ENCODE measurements at places on chromosomes 7 and 10.
A peak's percentile ranks its signal among the peaks of the same experiment; 100 is the strongest.

DNA sequence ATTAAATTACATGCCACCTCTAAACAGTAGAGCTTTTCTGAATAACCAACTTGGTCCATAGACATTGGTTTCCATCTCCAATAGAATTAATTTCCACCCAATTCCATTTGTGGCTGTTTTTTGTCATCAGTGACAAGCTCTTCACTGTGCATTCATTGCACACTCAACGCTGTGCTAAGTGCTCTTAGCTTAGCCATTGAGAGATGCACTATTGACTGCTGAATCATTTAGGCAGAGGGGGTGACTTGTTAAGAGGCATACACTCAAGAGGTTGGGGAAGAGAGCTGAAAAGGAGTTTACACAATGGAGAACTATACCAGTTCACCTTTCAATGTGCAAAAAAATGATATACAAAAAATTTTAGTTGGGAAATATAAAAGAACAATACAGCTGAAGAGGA, 31.9 kb upstream of the CBLL1 start:
- no peak for DNase-seq

DNA sequence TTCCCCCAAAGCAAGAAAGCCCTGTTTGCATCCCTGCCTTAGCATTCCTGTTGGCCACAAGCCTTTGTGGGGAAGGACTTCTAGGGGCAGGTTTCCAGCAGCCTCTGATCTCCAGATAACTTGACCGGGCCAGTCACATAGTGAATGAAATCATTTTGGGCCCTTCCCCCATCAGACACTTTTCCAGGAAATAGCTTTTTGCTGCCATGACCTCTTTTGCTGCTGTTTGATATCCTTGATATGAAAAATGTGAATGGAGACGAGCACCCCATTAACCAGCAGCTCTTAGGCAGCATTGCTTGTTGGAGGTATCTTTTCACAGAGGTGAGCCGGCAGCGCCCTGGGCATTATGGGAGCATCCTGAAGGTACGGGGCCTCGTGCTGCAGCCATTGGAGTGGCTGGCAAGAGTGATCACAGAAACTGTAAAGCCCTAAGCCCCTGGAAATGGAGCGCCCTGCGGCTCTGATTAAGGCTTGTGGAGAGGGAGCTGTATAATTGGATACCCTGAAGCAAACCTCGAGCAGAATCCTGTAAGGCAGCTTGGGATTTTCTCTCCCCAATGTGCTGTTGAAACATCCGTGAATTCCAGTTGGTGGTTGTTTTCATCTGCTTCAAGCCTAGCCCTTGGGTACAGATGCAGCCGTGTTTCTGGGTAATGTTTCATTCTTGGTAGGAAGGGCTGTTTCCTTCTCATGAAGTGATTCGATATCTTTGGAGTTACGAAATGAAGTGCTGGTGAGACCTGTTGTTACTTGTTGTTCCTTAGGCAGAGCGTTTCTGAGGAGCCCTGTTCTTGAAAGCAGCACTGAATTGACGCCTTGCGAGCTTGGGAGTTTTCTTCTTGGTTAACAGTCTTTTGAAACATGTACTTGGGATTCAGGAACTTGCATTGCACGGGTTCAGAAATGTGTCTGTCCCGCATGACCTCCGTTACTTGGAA, 179.0 kb downstream of the PTEN start:
- no peak for DNase-seq

DNA sequence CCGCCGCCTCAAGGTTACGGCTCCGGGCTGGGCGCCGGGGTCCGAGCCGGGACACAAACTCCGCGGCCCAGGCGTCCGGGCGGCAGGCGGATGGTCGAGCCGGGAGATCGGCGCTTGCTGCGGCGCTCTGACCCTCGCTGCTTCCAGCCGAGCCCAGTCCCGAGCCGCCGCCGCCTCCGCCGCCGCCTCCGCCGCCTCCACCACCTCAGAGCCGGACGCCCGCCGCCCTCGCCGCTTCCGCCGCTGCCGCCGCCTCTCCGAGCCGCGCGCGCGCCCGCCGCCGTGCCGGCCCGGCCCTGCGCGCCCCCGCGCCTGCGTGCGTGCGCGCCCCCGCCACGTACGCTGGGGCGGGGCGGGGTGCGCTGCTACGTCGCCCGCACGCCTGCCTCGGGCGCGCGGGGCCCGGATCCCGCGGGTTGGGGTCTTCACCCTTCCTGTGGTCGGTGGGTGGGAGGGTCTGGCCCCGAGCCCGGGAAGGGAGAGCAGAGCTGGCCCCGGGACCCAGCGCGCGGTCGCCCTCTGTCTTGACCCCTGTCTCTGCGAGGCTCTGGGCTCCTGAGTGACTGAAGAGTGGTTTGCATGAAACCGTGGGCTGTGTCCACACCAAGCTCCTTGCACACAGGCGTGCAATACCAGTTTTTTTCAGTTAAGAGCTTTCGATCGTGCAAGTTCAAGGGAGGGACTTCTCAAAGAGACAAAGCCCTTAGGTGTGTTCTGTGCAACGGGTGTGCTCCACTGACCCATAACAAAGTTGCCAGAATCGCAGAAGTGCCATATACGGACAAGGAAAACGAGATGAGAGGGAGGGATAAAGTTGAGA, at the start of gene SMURF1:
Gene SMURF1 (minus strand): TSS at position 256 of the 820 bp plus-strand sequence. CDS start 328 bp downstream, outside the sequence.
- no peak for DNase-seq

DNA sequence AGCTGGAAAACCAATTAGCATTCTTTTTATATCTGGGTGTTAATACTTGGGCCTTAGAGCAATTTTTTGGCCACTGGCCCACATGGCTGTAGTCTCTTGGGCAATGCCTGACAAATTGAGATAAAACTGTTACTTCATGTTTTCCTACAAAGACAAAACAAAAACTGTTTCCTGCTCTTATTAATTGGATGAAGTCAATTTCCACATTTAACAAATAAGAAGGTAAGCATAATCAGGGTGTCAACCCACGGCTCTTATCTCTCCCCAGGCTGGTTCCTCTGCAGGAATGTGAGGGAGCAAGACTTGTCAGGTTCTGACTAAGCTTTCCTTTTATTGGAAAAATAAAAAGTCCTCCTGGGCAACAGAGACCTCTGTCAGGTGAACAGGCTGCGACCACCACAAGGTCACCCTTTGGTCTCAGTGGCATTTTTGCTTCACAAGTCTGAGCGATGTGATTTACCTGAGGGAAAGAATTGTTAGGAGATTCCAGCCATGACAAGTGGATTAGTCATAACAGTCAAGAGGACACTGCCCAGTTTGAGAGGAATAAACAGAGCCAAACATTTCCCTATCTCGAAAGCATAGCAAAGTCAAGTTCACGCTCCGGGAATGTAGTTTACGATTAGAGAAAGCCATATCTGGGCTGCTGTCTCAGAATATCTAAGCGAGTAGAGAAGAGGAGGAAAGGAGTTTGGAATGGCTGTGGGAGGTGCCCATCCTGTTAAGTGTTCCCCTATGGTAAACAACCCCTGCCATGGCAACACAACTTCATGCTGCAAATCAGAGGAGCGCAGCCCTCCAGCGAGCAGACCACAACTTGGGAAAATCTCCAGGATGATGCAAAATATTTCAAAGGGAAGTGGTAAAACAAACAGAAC, 144.4 kb downstream of the TES start:
- DNase-seq, result peak; percentile 98

DNA sequence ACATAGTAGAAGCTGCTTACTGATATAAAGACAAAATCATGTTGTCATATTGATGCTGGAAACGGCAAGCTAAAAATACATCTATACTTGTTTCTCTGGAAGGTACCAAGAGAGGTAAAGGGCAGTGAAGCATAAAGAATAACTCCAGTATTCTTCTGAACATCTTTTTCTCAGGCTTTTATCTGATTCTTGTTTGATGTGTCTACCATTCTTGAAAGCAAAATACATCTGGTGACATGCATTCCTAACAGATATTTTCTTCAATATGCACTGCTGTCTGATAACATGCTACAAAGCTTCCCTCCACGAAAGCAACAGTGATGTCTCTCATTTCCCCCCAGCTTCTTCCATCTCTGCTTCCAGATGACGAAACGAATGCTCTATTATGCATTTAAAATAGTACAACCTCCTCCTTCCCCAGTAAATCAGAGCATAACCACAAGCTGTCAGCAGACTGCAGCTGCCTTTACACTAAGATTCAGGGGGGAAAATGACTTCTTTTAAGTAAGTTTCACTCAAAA, 100.8 kb downstream of the ARHGAP21 start:
- DNase-seq, result no peak

DNA sequence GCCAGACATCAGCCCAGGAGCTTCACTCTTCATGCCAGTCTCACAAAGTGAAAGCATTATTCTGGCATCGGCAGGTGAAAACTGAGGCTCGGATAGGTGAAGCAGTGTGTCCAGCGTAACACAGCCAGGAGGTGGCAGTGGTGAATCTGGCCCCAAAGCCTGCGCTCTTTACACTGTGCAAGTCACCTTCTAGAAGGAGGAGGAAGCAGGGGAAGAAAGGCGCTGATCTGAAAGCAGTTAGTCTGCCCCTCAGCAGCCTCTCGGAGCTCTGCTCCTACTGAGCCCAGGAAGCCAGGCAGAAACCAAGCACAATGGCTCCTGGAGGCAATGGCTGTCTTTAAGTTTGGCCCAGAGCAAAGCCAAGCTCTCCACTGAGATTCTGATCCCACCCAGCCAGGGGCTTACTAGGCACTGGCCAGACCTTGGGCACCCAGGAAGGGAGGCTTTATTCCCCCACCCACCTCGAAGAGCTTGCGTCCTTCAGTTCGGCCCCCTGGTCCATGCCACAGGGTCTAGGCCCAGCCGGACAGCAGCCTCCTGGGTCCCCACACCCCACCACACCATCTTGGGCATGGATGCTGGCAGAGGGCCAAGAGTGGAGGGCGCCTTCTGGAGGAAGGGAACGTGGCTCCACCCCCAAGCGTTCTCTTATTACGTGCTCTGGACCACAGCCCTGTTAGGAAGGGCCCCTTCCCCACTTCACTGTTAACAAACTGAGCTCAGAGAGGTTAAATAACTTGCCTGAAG, 104.5 kb downstream of the GRID1 start:
- no peak for DNase-seq

DNA sequence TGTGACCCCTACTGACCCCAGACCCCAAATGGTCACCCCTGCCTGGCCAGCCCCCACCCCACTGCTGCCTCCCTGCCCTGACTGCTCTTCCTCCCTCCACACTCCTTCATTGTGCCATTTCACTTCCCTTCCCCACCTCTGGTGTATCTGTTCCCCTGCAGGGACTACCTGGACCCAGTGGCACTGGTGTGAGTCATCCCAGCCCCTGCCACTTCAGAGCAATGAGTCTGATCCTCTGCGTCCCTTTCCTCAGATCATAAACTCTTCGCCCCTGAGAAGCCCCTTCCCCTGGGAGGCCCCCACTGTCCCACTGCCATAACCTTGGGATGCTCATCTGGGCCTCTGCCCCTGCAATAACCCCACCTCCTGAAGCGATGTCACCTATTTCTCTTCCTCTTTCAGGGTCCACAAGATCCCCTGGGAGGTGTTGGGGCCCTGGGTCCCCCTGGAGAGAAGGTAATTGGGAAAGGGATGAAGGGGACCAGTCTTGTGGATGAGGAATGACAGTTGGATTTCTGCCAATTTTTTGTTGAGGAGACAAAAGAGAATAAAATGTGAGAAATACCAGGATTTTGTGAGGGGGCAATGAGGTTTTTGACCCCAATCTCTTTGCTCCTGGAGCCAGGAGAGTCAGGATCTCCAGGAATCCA, 19.1 kb upstream of the VOPP1 start:
- no peak for DNase-seq

GRCh38 chr10:69064762-69065328, 23.1 kb upstream of the SRGN start:
- DNase-seq, result no peak

DNA sequence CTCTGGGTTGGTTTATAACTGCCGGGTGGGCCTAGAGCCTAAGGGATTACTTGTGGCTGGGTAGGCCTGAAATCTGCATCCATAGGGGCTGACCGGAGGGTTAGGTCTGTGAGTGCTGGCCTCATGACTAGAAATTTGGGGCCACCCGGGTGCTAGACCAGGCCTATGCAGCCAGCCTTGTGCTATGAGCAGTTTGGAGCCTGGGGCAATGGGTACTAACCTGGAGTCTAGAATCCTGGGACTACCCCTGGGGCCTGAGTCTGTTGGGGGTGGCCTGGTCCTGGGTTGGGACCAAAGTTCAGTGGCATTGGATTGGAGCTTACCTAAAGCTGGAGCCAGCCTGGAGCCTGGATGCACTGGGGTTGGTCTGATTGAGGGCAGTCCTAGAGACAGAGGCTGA, 995.2 kb downstream of the ANKRD7 start:
- DNase-seq, result no peak

GRCh38 chr10:67657775-67658174, 38.2 kb downstream of the CTNNA3 start:
- DNase-seq, result no peak

Measured in glomerular endothelial cell (primary cell).